LHCN-M2 (cell line): ENCODE measurements at places on chromosomes 13 and 19. TPM values are rescaled to one million over a fixed set of nuclear protein-coding genes. Genes with fewer than 3 reads are reported as not detected.
A peak's percentile ranks its signal among the peaks of the same experiment; 100 is the strongest.

The KLHL1 gene
- not detected in 2 replicates for total RNA-seq

The GIPR gene
- total RNA-seq: not detected in 2 replicates

The PGLYRP2 gene
- not detected in 2 replicates for total RNA-seq

The SERPINE3 gene
- total RNA-seq: not detected in 2 replicates

The RNF113B gene
- total RNA-seq: not detected in 2 replicates

GRCh38 chr13:79673310-79673992 lies 192.5 kb downstream of the NDFIP2 start:
- no peak for DNase-seq

GRCh38 chr19:7440188-7440975 lies 48.5 kb downstream of the PEX11G start:
- no peak for DNase-seq

GRCh38 chr19:50206191-50206590 lies 2.8 kb downstream of the MYH14 start:
- no peak for DNase-seq

DNA sequence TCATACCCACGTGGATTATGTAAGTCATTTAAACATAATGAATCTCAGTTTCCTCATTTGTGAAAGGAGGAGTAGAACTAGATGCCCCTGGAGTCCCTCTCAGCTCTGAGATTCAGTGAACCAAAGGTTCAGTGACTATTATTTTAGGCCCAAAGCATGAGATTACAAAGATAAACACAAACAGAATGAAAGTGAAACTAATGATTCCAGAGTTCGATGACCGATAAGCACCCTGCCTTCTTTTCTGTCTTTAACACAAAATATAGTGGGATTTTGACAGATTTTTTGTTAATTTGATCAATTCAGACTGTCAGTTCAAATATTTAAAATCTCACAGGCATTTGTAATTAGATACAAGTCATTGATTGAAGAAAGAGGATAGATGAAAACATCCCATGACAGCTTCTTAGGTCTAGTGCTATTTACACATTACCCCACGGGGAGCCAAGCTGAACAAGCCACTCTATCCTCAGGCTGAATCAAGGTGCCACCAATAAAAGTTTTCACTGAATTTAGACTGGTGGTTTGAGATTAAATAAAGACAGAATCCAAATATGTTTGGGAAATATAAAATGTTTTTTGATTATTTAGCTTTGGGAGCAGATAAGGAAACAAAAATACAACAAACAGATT lies 64.6 kb upstream of the RAP2A start:
- peak; percentile 28 for DNase-seq

GRCh38 chr13:93881411-93881810 lies 598.1 kb downstream of the DCT start:
- no peak for DNase-seq

GRCh38 chr13:73618275-73618865 lies 515.8 kb downstream of the KLF12 start:
- no peak for DNase-seq

- no peak for DNase-seq
These were observed 29.9 kb upstream of the C1QTNF9 start for GRCh38 chr13:24279327-24280110.

DNA sequence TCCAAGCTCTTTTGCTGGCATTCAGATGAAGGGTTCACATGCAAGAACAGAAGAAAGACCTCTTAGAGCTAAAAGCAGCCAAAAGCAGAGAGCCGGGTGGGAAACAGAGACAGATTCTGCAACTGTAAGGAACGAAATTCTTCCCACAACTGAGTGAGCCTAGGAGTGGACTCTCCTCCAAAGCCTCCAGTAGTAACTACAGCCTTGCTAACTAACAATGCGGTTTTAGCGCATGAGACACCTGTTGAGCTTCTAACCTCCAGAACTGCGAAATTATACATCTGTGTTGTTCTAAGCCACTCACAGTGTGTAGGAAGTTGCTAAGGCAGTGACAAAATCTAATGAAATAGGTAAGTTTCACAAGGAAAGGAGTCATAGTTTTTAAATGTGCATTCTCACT lies 98.1 kb upstream of the SLITRK1 start:
- peak; percentile 8 for DNase-seq

DNA sequence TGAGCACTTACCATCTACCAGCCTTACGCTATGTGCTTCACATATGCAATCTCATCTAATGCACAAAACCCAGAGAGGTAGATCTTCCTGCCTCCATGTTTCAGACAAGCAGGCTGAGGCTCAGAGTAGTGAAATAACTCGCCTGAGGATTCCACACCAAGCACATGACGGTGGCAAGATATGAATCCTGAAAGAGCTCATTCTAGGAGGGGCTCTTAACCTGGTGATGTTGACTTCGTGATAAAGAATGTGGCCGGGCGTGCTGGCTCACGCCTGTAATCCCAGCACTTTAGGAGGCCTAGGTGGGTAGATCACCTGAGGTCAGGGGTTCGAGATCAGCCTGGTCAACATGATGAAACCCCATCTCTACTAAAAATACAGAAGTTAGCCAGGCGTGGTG lies 5.0 kb downstream of the NOVA2 start:
- no peak for DNase-seq

DNA sequence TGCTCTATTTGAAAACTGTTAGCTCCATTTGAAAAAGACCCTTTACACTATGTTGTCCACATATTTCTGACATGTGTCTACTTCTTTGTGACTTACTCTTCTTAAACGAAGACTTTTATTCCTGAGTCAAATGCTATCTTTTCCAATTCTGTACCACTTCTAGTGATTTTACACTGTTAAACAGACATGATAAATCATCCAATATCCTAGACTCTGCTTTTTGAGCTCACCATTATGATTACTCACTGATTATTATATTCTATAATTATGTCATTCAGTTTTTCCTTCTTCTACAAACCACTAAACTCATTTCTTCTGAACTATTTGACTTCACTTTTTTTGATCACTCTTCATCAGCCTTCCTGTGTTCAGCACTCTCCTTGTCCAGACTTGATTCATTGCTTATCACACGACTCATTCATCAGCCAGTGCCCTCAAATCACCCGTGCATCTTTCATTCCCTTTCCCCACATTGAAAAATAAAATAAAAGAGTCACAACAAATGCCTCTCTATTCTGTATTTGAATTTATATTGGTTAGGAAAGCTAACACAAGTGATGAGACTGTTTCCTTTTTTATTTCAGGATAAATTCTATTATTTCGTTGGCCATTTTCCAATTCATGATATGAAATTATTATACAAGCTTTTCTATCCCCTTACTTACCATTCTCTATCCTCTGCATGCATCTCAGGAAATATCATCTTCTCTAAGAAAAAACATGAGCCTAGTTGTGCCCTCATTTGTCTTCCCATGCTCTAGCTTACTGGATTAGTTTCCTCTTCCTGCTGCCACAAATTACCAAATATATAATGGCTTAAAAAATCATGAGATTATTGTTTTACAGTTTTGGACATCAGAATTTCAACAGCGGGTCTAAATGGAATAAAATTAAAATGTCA lies 1482.1 kb upstream of the MIR17HG start:
- no peak for DNase-seq

GRCh38 chr13:79171141-79172061 lies 234.7 kb downstream of the RBM26 start:
- DNase-seq: no peak

DNA sequence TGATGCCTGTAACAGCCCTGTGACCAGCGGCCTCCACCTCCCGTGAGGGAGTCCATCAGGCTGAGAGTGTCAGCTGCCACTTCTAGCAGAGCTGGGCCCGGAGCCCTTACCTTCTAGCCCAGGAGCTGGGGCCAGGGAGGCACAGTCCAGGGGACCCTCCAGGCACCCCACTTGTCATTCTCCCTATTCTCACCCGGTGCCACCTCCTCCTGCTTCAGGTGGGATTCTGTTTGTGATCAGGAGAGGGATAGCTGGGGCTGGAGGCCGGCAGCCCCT lies 4.1 kb downstream of the RASA3 start:
- DNase-seq: no peak

DNA sequence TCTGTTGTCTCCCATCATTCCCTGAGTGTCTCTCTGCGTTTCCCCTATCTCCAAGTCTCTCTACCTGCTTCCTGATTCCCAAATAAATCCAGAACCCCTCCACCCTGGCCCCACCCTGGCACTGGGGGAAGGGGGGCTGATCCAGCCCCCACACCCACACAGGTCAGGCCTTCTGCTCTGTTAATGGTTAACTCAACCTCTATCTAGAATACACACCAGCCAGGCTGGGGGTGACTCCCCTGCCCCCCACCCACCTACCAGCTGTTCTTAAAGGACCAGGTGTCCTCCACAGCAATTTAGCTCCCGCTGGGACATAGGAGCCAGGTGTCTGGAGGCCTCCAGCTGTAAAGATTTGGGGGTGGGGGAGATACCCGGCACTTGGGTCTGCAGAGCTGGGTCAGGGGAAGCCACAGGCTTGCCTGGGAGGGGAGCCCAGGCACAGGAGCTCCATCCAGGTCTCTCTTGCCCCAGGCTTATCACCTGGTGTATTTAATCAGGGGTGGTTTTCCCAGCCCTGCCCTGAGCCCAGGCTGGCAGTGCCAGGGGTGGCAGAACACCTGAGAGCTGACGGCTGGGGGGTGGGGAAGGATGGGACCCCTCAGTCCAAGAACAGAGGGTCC lies 3.9 kb downstream of the IRF2BP1 start:
- DNase-seq: no peak
